ENCODE measurements at places on chromosomes 7 and 10.

DNA sequence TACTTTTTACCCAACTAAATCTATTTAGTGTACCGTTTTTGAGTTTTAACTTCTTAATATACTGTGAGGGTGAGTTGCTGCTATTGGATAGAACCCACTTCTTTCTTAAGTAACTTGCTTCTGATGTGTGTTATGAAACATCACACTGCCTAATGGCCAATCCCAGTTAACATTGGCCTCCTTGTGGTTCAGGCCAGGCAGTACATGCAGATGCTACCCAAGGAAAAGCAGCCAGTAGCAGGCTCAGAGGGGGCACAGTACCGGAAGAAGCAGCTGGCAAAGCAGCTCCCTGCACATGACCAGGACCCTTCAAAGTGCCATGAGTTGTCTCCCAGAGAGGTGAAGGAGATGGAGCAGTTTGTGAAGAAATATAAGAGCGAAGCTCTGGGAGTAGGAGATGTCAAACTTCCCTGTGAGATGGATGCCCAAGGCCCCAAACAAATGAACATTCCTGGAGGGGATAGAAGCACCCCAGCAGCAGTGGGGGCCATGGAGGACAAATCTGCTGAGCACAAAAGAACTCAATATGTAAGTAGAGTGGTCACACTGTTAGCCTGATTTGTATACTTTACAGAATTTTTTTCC lies 39.7 kb downstream of the TES start:
- DNase-seq = no peak

DNA sequence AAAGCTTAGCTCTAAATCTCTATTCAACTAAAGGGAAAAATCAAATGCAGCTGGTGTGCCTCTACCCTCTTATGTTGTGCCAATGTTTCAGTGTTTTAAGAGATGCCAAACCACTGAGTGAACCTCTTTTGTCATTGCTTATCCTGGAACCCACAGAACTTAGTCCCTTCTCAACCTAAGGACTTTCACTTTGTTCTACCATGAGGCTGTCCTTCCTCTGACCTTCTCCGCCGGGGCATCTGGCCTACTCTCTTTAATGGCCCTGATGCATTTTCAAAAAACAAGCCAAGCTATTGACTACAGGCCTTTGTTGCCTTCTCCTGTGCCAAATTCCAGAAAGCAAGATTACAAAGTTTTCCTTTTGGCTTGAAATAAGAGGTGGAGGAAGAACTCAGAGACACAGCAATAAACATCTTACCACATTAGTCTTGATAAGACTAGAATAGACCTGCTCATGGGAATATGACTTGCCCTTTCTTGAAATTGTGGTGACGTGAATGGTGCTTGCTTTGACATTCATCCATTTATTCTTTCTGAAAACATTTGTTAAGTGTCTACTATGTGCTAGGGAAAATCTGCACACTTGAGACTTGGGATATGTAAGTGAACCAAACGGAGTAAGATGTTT lies 253.2 kb upstream of the SMIM30 start:
- no peak for DNase-seq

DNA sequence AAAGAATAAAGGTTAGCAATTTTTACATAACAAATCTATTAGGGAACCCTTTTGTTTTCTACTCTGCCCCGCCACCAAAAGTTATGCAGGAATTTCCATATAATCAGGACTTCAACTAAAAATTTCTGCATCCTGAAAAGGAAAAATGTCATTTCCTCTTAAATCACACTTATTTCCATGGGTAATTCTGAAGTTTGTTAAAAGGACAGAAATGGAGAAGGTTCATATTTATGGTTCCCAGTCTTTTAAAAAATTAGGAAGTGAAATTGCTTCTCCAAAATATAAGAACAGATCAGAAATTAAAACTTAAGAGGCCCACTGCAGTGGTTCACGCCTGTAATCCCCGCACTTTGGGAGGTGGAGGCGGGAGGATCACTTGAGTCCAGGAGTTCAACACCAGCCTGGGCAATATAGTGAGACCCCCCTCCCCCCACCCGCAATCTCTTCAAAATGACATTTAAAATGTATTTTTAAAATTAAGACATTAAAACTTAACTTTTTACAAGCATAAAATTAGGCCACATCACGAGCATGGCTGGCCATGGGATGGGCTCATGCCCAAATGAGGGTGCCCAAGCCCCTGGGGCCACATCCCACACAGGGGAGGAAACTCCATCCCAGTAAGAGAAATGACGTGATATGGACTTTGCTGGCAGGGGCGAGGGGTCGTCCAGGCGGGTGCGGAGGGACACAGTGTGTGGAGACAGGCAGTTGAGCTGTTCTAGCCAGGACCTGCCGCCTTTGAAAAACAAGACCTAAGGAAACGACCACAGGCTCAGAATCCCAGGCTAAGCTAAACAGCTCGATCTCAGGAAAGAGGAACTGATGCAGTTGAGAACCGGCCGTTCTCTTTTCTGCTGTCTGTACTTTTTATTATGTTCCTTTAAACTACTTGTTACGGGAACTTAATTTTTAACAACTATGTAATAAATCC lies 51.3 kb upstream of the NFE2L3 start:
- no peak for DNase-seq

GRCh38 chr7:106326594-106327537 lies 42.1 kb upstream of the NAMPT start:
- no peak for DNase-seq

DNA sequence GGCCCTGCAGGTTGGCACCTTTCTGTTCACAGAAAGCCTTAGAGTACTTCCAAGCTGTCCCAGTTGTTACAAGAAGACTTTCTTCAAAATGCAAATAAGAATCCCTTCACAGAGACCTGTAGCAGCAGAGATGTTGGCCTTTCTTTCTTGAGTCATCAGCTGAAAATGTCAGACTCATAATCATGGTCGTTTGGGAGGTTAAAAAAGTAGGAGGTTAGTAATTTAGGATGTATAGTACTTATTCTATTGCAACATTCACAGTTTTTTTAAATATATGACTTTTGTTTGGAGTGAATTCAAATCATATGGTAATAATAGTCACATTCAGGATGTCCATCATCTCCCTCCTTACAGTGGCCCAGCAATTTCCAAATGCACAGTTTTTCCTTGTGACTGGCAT lies 223.9 kb upstream of the GLI3 start:
- DNase-seq = no peak

GRCh38 chr7:1418505-1419309 lies 40.6 kb downstream of the MICALL2 start:
- no peak for DNase-seq

- no peak for DNase-seq
These were observed 11.2 kb upstream of the TSPAN14 start for GRCh38 chr10:80442879-80443278.

- DNase-seq = no peak
These were observed 74.3 kb upstream of the CSTF2T start for GRCh38 chr10:51773681-51774080.

- DNase-seq = no peak
These were observed 239.6 kb upstream of the SLC26A5 start for GRCh38 chr7:103685646-103686045.

DNA sequence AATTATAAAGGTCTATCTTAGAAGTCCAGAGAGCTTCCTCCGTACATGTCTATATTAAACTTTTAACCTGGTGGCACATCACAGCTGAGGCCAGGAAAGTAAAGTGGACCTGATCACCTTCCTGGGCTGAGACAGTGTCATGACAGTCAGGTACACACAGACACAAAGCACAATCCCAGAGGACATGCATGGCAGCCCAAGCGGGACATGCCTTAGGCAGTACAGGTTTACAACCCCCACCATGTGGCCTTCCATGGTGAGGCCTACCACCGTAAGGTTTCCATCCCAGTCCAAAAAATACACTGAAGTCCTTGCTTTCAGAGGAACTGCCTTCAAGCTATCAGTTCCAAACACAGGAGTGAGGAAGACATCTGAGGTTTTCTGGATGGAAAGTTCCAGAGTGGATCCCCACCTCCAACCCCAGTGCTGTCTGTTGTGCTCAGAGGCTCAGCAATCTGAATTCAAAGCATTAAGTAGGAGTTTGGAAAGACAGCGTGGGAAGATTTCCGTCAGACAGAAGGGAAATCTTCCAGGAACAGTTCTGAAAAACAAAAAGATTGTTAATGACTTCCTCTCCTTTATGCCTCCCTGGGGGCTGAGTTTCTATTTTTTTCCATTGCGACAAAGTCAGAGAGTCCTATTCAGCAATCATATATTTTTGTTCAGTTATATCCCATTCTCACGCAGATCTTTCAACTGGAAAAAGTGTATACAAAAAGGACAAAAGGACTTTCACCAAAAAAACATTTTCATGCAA lies 20.1 kb downstream of the IFIT3 start:
- no peak for DNase-seq

DNA sequence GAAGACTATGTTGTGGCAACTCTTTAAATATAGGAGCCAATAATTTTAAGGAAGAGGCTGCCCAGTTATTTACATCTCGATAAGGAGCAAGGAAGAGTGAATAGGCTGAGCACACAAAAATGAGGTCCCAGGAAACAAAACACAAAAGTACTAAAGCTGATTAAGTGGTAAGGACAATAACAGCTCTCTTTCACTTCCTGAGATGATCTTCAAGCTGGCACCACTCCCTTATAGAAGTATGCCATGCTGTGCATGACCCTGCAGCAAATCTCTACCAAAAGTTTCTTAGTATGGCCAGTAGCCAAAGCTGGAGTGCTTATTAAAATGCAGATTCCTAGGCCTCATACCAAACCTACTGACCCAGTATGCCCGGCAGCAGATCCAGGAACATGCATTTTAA lies 39.7 kb downstream of the CADPS2 start:
- no peak for DNase-seq

GRCh38 chr10:18473424-18474117 lies 177.8 kb downstream of the NSUN6 start:
- no peak for DNase-seq

GRCh38 chr10:91242940-91243339 lies 22.5 kb downstream of the PCGF5 start:
- no peak for DNase-seq

- no peak for DNase-seq
These were observed 84.1 kb downstream of the EZH2 start for GRCh38 chr7:148799893-148800555.

DNA sequence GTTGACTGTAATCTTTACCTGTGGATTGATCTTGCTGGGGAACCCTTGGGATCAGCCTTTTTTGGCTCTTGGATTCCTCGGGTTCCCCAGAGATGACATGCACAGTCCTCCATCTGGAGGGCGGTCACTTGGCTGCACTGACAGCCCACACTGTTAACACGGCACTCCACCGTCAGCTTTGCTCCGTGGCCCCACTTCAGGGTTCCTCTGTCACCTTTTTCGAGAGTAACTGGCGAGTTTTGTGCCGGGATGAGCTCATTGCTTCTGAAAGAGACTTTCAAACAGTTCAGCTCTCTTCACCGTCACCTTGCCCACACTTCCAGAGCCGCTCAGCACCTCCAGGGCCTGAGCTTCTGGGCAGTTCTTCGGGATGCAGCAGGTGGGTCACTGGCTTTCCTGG lies 42.4 kb downstream of the PROSER2 start:
- DNase-seq = no peak

GRCh38 chr7:84085998-84086397 lies 108.6 kb downstream of the SEMA3A start:
- no peak for DNase-seq

GRCh38 chr7:70307544-70308106 lies 709.4 kb downstream of the AUTS2 start:
- no peak for DNase-seq

DNA sequence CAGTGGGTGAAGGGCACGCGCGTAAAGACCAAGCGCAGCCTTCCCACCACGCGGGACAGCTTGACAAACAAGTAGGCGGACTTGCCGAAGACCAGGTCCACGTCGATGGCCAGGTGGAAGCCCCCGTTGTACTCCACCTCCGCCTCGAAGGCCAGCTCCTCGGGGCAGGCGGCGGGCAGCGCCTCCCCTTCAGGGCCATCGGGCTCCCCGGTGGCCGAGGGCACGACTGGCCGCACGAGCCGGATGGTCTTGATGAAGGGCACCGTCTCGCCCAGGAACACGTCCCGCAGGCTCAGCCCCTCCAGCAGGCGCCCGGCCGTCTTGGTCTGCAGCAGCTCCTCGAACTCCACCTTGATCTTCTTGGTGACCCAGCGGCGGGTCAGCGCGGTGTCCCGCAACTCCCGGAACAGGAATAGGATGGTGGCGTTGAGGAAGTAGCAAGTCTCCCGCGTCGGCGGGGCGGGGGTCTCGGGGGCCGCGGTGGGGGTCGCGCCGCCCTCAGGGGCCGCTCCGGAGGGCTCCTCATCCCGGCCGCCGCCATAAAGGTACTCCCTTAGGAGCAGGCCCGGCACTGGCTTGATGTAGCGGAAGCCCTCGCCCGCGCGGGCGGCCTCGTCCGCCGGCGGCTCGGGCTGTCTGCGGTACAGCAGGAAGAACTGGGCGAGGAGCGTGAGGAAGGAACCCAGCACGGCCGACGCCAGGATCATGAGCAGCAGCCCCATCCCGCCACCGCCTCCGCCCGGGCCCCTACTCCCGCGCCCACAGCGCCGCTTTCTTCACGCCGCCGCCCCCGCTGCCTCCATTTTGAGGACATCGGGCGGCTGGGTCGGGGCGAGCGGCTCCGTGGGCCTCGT lies 507 bp downstream of the PDZD8 start:
- DNase-seq = no peak

DNA sequence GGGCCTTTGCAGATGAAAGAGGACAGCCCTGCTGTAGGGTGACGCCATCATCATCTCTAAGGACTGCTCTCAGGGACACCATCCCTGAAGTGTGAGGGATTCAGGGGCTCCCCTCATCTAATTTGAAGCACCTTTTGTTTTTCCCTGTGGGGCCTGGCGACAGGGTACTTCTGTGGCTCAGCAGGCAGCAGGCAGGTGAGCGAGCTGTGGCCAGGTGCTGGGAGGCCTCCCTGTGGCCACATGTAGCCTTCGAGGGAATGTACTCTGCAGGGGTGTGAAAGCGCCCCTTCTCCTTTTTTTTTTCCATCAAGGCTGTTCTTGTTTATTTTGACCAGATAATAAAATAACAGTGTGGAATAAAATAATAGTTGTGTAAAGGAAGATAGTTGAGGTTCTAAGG lies 118.2 kb upstream of the DPP6 start:
- no peak for DNase-seq

DNA sequence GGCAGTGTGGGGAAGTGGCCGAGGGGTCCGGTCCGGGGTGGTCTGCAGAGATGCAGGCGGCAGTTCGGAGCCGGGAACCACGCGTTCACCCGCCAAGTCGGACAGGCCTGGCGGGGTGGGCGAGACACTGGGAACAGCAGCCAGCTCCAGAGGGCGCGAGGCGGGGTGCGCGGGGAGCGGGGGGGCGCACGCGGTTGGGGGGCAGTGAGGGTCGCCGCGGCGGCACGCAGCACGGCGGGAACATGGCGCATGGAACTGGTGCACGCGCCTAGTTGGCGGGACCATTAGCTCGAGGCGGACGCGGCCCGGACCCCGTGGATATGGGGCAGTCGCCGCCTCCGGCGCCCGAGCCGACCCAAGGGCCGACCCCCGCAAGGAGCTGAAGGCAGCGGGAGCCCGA lies 635.9 kb downstream of the ZNF37A start:
- DNase-seq = no peak

GRCh38 chr7:43697690-43698089 lies 31.6 kb downstream of the COA1 start:
- no peak for DNase-seq

- no peak for DNase-seq
These were observed 251.9 kb downstream of the COBL start for GRCh38 chr7:51064688-51065087.

GRCh38 chr7:50504646-50505546 lies 54.7 kb upstream of the FIGNL1 start:
- no peak for DNase-seq

Data from glomerular endothelial cell (primary cell).